Osteoblast (primary cell): ENCODE measurements at places on chromosomes 2 and 18. TPM values are rescaled to one million over a fixed set of nuclear protein-coding genes. Genes with fewer than 3 reads are reported as not detected.

CIAO1 gene
- 111 and 126 TPM in 2 replicates for total RNA-seq

HOXD3 gene
- total RNA-seq = 1.1 and 2.1 TPM in 2 replicates

MRO gene
- 0.59 and 1.8 TPM in 2 replicates for total RNA-seq

TCF7L1 gene
- 2.5 and 2.7 TPM in 2 replicates for total RNA-seq

INPP5D gene
- total RNA-seq = under 0.01 TPM in 2 replicates

CD226 gene
- under 0.01 and 0.36 TPM in 2 replicates for total RNA-seq

PROKR1 gene
- total RNA-seq = not detected in 2 replicates
